Large intestine (tissue), 12 donors: ENCODE measurements at places on chromosomes 4 and X.

GRCh38 chr4:80004319-80004718 is 68.7 kb downstream of the ANTXR2 start:
- H3K36me3 ChIP-seq = peaks cover 3% of the 10 kb centered on the region
- no peaks in the 10 kb centered on the region for H3K4me1 ChIP-seq
- H3K27me3 ChIP-seq = no peaks in the 10 kb centered on the region
- no peak overlapping the region for H3K27ac ChIP-seq
- no peak for DNase-seq
- H3K4me3 ChIP-seq = no peak overlapping the region

GRCh38 chrX:147476008-147476407 is 435.7 kb upstream of the FMR1 start:
- no peaks in the 10 kb centered on the region for H3K4me1 ChIP-seq
- no peak overlapping the region for H3K4me3 ChIP-seq
- no peak overlapping the region for H3K27ac ChIP-seq
- DNase-seq = no peak
- no peaks in the 10 kb centered on the region for H3K36me3 ChIP-seq

GRCh38 chrX:155262970-155263754 is 1.1 kb downstream of the RAB39B start:
- DNase-seq = no peak
- H3K4me1 ChIP-seq = no peaks in the 10 kb centered on the region
- no peaks in the 10 kb centered on the region for H3K36me3 ChIP-seq

GRCh38 chrX:47316276-47317025 is 53.9 kb upstream of the ZNF157 start:
- no peaks in the 10 kb centered on the region for H3K36me3 ChIP-seq
- no peak for DNase-seq
- no peak overlapping the region for H3K4me3 ChIP-seq
- no peaks in the 10 kb centered on the region for H3K27me3 ChIP-seq
- no peak overlapping the region for H3K27ac ChIP-seq

DNA sequence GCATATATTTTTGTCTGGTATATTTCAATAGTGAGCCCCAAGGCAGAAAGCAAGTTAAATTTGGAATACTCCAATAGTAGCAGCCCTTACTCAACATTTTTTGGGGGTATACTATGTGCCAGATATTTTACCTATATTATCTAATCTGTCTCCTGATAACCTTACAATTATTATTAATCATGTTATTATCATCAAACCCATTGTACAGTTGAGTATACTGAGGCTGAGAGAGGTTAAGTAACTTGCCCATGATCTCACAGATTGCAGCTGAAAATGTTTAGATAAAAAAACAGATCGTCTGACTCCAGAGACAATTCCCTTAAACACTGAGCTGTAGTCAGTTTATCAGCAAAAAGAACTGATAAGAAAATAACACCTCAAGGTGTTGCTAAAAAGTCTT is 6.5 kb upstream of the RBBP7 start:
- no peak overlapping the region for H3K4me3 ChIP-seq
- no peak for DNase-seq
- no peak overlapping the region for H3K27ac ChIP-seq
- no peaks in the 10 kb centered on the region for H3K36me3 ChIP-seq
